ENCODE measurements at places on chromosomes 13 and 19.
A peak's percentile ranks its signal among the peaks of the same experiment; 100 is the strongest.

DNA sequence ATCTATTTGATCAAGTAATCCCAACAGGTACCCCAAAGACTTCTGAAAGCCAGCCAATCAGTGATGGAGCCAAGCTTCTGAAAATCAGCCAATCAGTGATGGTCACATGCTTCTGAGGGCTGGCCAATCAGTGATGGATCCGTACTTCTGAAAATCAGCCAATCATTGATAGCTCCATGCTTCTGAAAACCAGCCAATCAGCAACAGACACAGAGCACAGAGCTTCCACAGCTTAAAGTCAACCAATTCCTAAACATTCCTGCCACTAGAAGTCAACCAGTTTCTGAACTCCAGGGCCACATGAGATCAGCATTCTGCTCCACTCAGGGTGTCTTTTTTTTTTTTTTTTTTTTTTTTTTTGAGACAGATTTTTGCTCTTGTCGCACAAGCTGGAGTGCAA, 8.2 kb upstream of the HSD17B14 start:
- no peak overlapping the region for H3K4me3 ChIP-seq
- no peak for DNase-seq
- H3K27me3 ChIP-seq: no peaks in the 10 kb centered on the region
- H3K27ac ChIP-seq: no peak overlapping the region

GRCh38 chr13:99151516-99151915, 49.1 kb upstream of the UBAC2 start:
- H3K4me3 ChIP-seq: no peak overlapping the region
- H3K27ac ChIP-seq: no peak overlapping the region
- H3K36me3 ChIP-seq: peaks cover 2% of the 10 kb centered on the region
- no peaks in the 10 kb centered on the region for H3K4me1 ChIP-seq
- no peak for DNase-seq

GRCh38 chr19:53671663-53672062, 39.9 kb downstream of the DPRX start:
- H3K36me3 ChIP-seq: peaks cover 5% of the 10 kb centered on the region
- H3K4me1 ChIP-seq: no peaks in the 10 kb centered on the region
- H3K27me3 ChIP-seq: peaks cover 2% of the 10 kb centered on the region

DNA sequence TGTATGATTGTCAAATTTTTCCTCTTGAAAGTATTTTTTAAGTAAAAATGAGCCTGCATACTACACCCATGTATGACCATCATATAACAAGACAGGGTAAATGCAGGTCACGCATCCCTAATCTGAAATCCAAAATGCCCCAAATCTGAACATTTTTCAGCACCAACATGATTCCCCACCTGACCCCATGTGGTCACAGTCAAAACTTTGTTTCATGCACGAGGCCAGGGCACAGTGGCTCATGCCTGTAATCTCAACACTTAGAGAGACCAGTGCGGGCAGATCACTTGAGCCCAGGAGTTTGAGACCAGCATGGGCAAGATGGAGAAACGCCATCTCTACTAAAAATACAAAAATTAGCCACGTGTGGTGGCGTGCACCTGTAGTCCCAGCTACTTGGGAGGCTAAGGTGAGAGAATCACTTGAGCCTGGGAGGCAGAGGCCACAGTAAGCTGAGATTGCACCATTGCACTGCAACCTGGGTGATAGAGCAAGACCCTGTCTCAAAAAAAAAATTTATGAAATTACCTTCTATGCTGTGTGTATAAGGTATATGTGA, 63.7 kb upstream of the NPAS1 start:
- H3K27me3 ChIP-seq: no peaks in the 10 kb centered on the region
- H3K4me3 ChIP-seq: peak overlapping the region; percentile 87
- H3K27ac ChIP-seq: peak overlapping the region; percentile 96
- DNase-seq: no peak

GRCh38 chr13:79228972-79229371, 177.1 kb downstream of the RBM26 start:
- no peak overlapping the region for H3K27ac ChIP-seq
- no peak for DNase-seq
- peaks cover 11% of the 10 kb centered on the region for H3K27me3 ChIP-seq
- H3K4me1 ChIP-seq: no peaks in the 10 kb centered on the region
- no peak overlapping the region for H3K4me3 ChIP-seq

DNA sequence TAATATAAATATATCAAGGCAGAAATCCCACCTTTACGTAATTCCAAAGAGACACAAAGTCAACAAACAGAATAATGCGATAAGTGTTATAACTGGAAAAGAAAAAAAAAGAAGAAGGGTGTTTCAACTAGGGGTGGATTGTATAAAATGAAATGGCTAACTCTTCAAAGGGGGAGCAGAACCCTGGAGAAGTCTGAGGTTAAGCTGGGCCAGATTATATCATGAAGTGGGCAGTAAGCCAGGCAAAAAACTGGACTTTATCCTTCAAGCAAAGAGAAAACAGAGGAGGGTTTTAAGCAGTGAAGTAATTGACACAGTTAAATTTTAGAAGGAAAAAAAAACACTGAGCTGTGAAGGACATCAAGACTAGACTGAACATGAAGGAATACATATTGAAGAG, 41.9 kb downstream of the TBC1D4 start:
- DNase-seq: no peak
- H3K4me3 ChIP-seq: no peak overlapping the region
- peaks cover 15% of the 10 kb centered on the region for H3K27me3 ChIP-seq
- H3K27ac ChIP-seq: no peak overlapping the region
- H3K4me1 ChIP-seq: no peaks in the 10 kb centered on the region
- no peaks in the 10 kb centered on the region for H3K36me3 ChIP-seq

DNA sequence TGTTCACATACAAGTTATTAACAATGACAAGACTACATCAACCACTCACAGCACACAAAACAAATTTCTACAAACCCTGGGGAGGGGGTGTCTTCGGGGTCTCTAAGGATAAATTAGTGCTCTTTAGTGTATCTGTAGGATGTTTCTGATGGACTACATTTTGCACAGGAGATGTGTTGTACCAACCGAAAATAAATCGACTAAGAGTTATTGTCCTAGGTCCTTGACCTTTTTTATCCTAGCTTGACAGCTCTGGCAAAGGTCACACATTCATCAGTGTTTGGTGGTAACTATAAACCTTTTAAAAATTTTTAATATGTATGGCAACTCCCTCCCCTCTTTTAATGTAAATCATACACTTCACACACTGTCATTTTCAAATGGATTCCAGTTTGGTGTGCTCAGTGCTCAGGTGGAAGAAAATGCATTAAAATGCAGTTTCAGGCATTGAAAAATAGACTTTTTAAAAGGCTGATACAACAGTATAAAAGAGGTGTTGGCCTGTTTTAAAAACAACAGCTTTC, 7.7 kb downstream of the ZIC5 start:
- no peak overlapping the region for H3K4me3 ChIP-seq
- DNase-seq: no peak
- H3K27me3 ChIP-seq: peaks cover 56% of the 10 kb centered on the region
- no peak overlapping the region for H3K27ac ChIP-seq
- peaks cover 7% of the 10 kb centered on the region for H3K36me3 ChIP-seq

- no peaks in the 10 kb centered on the region for H3K36me3 ChIP-seq
- H3K27ac ChIP-seq: no peak overlapping the region
- H3K4me1 ChIP-seq: no peaks in the 10 kb centered on the region
- no peak overlapping the region for H3K4me3 ChIP-seq
- H3K27me3 ChIP-seq: no peaks in the 10 kb centered on the region
Measured at GRCh38 chr13:107650081-107650701, 565.1 kb downstream of the LIG4 start.

- H3K4me1 ChIP-seq: no peaks in the 10 kb centered on the region
- no peaks in the 10 kb centered on the region for H3K27me3 ChIP-seq
Measured at GRCh38 chr13:62696490-62696889, 1280.8 kb upstream of the PCDH20 start.

GRCh38 chr13:51776179-51776578, 27.8 kb downstream of the DHRS12 start:
- no peak overlapping the region for H3K4me3 ChIP-seq
- H3K4me1 ChIP-seq: no peaks in the 10 kb centered on the region
- DNase-seq: no peak
- no peaks in the 10 kb centered on the region for H3K27me3 ChIP-seq
- peak overlapping the region; percentile 38 for H3K27ac ChIP-seq

DNA sequence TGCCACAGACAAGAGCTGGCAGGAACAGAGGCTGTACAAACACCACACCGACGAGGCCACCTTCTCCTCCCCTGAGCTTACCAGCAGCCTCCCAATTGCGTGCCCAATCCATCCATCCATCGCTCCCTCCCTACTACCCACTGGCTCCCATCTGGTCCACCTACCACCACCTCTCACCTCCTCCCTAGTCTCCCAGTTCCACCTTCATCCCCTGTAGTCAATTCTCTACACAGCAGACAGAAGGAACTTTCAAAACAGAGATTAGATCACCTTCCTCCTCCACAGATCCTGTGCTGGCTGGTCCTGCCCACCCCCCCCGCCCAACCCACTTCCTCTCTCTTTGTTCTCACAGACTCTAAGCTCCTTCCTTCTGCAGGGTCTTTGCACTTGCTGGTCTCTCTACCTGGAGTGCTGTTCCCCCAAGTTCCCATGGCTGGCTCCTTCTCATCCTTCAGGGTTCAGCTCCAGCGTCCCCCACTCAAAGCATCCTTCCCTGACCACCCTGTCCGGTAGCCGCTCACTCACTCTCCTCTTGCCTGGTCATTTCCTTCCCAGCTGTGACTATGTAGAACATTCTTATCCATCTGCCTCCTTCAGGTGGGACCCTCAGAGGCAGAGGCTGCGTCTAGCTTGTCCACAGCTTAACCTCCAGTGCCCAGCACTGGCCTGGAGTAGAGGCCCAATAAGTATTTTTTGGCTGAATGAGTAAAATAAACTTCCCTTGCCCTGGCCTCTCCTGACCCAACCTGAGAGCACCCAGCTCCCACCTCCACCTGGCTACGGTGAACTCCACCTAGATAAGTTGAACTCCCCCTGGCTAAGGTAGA, 23.0 kb downstream of the PIN1 start:
- H3K4me1 ChIP-seq: peaks cover 43% of the 10 kb centered on the region
- H3K4me3 ChIP-seq: peak overlapping the region; percentile 91
- peak overlapping the region; percentile 96 for H3K27ac ChIP-seq
- H3K36me3 ChIP-seq: peaks cover 5% of the 10 kb centered on the region

GRCh38 chr19:31988256-31988655, 357.2 kb upstream of the ZNF507 start:
- no peak overlapping the region for H3K27ac ChIP-seq
- no peak for DNase-seq
- no peak overlapping the region for H3K4me3 ChIP-seq

DNA sequence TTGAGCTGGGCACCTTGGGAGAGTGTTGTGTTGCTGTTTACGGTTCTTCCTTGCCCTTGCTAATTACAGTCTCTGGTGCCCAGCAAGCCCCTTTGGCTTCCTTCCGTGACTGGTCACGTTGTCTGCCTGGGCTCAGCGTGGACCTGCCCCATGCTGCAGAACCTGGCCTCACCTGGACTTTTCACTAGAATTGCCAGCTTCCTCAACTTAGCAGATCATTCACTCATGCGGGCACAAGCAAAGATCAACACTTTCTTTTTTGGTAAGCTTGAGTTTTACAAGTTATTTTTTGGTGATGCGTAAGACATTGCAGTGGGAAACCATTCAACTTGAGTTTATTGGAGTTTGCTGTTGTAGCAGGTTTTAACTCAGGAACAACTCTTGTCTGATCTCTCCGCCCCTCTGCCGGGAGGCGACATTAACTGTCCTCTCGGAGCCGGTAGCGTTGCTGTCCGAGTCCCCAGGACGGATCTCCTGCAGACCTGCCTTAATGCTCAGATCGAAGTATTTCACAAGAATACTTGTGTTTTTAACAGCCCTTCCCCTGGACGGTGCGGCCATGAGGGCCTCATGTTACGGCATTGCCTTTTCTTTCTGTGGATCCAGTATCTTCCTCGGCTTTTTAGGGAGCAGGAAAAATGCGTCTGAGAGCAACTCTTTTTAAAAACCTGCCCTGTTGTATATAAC, 15.7 kb upstream of the TEX29 start:
- peak overlapping the region; percentile 50 for H3K27ac ChIP-seq
- peaks cover 11% of the 10 kb centered on the region for H3K4me1 ChIP-seq
- H3K27me3 ChIP-seq: no peaks in the 10 kb centered on the region
- H3K4me3 ChIP-seq: peak overlapping the region; percentile 60
- DNase-seq: no peak

GRCh38 chr19:14979476-14980255, at the start of gene SLC1A6:
Gene SLC1A6 (minus strand): TSS chr19:14979864. CDS start chr19:14972910, 6,954 bp downstream.
- peak within 1 kb of the TSS; percentile 15 for H3K4me3 ChIP-seq
- no peak within 1 kb of the TSS for H3K27ac ChIP-seq
- H3K27me3 ChIP-seq: peaks cover 74% of the 10 kb centered on the region
- H3K4me1 ChIP-seq: peaks cover 3% of the 10 kb centered on the region
- H3K36me3 ChIP-seq: peaks cover 3% of the 10 kb centered on the region

GRCh38 chr13:38167164-38167822, 182.4 kb upstream of the UFM1 start:
- H3K36me3 ChIP-seq: no peaks in the 10 kb centered on the region
- H3K27me3 ChIP-seq: no peaks in the 10 kb centered on the region
- H3K4me1 ChIP-seq: no peaks in the 10 kb centered on the region
- H3K4me3 ChIP-seq: no peak overlapping the region
- DNase-seq: no peak

- H3K4me3 ChIP-seq: no peak overlapping the region
- no peak for DNase-seq
- H3K27ac ChIP-seq: peak overlapping the region; percentile 68
- H3K27me3 ChIP-seq: no peaks in the 10 kb centered on the region
Measured at GRCh38 chr19:48913114-48913889, 13.2 kb downstream of the NUCB1 start.

DNA sequence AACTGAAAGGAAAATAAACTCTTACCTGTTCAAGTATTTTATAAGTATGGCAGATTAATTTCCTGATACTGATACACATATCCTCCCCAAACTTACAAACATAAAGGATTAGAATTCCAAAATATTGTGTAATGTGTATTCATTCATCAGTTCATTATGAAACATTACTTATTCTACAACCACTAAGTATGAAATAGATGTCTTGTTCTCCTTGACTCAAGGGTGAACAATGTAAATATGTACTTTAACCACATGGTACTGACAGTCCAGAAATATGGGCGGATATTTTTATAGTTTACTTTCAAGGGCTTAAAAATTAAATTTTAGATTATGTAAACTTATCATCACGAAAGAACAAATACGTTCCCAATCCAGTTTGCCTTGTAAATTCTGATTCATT, 334.0 kb downstream of the LIG4 start:
- no peak for DNase-seq
- H3K4me3 ChIP-seq: no peak overlapping the region
- H3K27me3 ChIP-seq: no peaks in the 10 kb centered on the region
- H3K36me3 ChIP-seq: no peaks in the 10 kb centered on the region
- H3K4me1 ChIP-seq: no peaks in the 10 kb centered on the region
- H3K27ac ChIP-seq: no peak overlapping the region

DNA sequence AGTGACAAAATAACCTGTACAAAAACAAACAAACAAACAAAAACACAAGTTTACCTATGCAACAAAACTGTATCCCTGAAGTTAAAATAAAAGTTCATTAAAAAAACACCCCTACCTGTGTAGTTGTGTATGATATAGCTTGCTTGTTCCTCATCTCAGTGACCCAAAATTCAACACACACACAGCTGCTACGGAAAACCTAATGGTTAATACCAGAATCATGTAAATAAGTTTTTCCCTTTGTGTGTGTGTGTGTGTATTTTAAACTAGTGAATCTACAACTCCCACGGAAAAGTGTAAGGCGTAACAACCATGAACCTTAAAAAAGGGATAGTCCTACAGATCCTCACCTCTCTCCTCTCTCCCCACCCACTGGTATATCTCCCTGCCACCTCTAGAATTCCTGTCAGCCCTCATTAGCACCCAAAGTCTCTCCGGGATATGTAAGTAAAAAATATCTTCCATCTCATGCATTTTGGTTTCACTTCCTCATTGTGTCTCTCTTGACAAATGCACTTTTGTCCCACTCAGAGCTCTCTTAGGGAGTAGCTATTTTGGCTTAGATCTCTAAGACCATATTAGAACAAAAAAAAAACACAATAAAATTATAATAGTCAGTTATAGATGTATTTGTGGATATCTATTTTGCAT, 2236.5 kb downstream of the PCDH9 start:
- H3K4me3 ChIP-seq: no peak overlapping the region
- H3K36me3 ChIP-seq: no peaks in the 10 kb centered on the region
- H3K4me1 ChIP-seq: no peaks in the 10 kb centered on the region
- no peaks in the 10 kb centered on the region for H3K27me3 ChIP-seq
- H3K27ac ChIP-seq: no peak overlapping the region
- DNase-seq: no peak

Data from effector memory CD8-positive, alpha-beta T cell (primary cell).